ENCODE measurements at places on chromosomes 7 and 10.

- DNase-seq, result no peak
These were observed 13.2 kb upstream of the IFRD1 start for GRCh38 chr7:112437072-112437471.

DNA sequence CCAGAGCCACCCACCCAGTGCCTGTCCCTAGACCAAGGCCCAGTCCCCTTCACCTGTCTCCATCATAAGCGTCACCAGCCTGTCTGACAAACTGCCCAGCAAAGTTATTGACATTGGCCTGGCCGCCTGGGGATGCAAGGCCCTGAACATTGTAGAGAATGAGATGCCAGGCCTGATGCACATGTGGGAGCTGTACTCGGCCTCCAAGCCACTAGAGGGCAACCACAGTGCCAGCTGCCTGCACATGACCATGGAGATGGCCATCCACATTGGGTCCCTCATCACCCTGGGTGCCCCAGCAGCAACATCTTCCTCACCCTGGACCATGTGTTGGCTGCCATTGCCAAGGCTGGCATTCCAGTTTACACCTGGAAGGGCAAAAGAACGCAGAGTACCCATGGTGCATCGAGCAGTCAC, 63.7 kb upstream of the ANTXRL start:
- peak; percentile 15 for DNase-seq

DNA sequence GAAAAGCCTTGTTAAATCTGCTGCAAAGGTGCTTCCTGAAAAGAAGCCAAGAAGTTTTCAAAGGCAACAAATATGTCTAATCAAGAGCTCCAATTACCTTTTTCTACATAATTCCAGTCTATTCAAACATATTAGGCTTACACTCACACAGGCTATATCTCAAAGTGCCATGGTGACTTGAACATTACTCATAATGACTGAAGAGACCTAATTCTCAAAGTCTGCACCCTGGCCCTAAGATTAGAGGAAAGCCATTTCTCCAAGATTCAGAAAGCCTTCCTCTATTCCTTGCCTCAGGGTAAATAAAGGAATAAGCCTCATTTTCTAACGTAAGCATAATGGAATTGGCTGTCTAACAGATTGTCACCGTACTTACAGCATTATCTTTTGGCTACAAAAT, 78.3 kb upstream of the THSD7A start:
- no peak for DNase-seq

DNA sequence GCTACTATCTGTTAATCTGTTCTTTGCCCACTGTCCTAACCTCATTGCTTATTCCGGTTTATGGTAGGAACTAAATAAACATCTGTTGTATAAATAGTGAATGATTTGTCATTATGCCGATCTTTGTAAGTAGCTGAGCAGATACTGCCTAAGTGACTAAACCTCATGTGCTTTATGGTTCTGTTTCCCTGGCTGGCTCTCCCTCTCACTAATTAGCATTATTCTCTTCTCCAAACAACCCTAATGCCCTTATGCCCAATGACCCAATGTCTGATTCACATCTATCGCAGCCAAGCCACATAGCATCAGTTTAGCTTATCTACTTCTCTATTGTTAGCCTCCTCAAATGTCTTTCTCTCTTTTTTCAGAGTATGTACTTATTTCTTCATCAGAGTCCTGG, 462.3 kb upstream of the POT1 start:
- DNase-seq, result no peak

DNA sequence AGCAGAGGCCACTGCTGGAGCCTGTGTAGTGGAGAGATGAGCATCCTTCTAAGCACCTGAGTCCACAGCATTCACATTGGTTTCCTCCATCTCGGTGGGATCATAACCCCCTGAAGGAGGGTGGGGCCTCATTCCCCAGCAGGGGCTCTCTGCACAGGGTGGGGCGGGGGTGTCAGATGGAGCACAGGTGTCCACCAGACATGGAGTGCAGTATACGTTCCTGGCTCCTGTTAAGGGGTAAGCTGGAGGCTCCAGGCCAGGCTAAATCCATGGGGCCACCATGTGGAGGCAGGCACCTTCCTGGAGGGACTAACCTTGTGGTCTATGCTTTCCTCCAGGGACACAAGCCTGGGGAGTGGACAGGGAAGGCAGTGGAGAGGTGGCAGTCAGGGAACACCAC, 252.6 kb downstream of the GRID1 start:
- no peak for DNase-seq

DNA sequence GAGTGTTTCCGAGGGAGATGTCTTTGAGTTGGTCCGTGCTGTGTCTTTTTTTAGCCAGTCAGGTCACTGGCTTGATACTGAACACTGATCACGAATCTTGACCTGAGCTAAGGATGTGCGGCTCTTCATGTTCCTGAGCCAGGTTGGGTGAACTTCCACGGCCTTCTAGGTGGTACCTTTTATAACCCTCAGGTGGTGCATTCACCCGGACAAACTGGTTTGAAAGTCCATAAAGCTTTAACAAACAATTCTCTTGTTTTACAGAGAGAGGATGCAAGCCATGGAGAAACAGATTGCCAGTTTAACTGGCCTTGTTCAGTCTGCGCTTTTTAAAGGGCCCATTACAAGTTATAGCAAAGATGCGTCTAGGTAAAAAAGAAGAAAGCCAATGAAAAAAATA, 229.5 kb downstream of the ARHGAP21 start:
- no peak for DNase-seq

- DNase-seq, result no peak
These were observed 228.4 kb upstream of the INHBA start for GRCh38 chr7:41931263-41931646.

DNA sequence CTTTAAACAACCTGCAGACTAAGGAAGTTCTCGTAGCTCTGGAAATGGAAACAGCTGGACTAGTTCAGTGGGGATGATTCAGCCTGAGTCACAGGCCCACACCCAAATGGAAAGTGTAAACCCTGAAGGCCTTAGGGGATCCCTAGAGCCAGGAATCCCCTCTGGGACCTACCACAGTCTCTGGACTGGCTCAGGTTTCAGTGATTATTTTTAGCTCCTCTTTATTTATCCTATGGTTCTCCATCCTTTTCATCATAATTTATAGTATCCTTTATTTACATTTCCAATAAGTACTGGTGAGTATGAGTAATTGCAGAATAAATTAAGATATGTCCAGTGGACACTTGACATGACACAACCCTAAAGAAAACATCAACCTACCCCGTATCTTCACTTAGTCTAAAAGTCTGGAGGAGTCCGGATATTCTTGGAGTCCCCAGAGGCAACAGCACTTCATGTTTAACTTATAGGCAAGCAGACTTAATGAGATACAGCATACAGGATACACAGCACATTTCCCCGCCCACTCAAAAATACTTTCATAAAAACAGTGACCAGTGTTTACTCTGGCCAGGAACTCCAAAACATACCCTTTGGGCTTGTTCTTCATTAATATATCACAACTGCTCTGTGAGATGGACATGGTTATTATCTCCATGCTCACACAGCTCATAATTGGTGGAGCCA, 28.4 kb upstream of the SEMA3E start:
- DNase-seq, result no peak

- DNase-seq, result no peak
These were observed 997 bp upstream of the ZNF138 start for GRCh38 chr7:64793106-64793755.

DNA sequence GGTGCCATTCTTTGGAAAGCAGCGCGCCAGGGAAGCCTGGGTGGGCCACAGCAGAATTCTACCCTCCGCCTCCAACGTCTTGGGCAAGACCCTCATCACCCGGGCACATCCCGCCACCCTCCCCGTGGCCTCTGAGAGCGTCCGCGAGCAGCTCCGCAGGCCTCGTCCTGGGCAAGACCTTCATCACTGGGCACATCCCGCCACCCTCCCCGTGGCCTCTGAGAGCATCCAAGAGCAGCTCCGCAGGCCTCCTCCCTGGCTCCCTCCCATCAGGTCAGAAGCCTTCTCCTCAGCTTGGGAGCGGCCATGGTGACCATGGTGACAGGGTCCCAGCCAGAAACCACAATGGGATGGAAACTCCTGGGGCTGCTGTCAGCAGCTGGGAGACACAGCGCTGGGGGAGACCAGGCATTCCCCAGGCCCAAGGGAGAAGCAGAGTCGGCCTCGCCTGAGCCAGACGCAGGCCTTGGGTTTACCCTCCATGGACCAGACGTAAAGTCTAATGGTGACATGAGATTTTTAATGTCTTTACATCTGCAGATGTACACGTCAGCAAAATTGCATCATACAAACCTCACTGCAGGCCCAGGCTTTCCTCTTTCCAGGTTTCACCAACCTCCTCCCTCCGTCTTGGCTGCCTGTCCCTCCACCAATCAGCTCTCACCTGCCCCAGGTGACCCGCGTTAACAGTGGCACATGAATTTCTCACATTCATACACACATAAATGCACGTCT, 55.1 kb upstream of the PPP2R2D start:
- no peak for DNase-seq

DNA sequence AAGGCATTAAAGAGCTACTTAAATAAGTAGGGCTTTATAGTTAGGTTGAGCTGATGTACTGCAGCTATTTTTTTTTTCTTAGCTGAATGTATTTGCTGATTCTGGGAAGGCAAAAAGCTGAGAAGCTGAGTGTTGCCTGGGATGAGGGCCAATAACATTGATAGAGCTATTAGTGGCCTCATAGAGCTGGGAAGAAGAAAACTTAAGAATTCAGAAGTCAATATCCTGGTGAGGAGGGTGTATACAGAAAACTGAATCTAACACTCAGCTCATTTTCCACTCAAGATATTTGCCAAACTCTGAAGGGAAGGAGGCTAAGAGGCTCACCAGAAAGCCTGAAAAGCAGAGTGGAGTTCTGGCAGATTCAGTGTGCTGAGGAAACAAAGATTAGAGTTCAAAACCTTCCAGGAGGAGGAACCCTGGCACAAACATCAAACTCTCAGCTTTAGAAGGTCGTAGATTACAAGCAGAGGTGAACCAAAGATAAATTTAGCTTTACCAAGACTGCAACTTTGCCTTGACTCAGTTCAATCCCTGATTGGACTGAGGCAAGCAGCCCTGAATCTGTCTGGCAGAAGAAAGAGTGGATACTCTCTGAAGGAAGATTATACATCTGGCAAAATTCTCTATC, 11.3 kb downstream of the PPP1R3C start:
- no peak for DNase-seq

DNA sequence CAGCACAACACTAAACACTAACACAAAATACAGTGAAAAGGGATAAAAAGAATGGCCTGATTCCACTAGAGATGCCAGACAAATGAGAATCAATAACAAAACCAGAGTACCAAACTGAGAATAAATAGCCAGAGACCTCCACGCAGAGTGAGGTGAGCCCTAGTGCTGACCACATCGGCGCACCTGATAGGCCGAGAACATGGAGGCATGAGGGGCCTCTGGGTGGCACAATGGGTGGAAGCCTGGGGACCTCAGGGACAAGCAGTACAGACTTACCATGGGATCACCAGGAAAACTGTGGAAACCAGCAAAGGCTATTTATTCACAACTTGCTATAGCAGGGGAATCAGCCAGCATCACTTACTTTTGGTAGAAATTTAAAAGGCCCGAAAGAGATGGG, 1.8 kb upstream of the CSGALNACT2 start:
- no peak for DNase-seq

All from activated T-cell treated with anti-CD3 and anti-CD28 coated beads, Interleukin-2, amount 50 U/mL, for 1 hour (primary cell).